MV-4-11 (cell line): ENCODE measurements at places on chromosomes 5 and 9.
A peak's percentile ranks its signal among the peaks of the same experiment; 100 is the strongest.

GRCh38 chr5:65141493-65141892, 340.2 kb downstream of the ADAMTS6 start:
- no peak for DNase-seq

- no peak for DNase-seq
These were observed 14.9 kb downstream of the ATOX1 start for GRCh38 chr5:151743530-151743929.

GRCh38 chr9:20240498-20240897, 381.8 kb downstream of the MLLT3 start:
- no peak for DNase-seq

GRCh38 chr9:18707061-18707461, 233.1 kb downstream of the ADAMTSL1 start:
- no peak for DNase-seq

DNA sequence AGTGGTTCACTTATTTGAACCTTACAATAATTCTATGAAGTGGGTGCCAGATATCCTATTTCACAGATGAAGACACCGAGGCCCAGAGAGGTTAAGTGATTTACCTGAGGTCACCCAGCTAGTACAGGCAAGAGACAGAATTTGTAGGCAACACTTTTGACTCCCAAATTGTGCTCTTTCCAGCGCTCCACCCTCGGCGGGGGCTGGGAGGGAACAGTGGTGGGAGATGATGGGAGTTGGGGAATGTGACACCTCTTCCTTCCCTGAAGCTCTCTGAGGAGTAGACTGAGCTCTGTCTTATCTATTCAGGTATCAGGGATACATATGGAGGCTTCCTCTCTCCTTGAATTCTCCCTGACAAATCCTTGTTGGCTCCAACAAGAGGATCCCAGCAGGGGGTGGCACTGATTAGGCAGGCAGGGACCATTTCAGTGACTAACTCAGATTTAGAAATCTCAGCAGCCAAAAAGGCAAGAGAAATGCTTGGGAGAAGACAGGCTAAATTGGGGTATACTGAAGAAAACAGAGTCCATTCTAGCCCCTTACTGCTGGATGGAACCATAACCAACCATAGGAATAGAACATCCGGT, 95.8 kb upstream of the PANK3 start:
- DNase-seq, result no peak

GRCh38 chr5:154110716-154111115, 71.9 kb downstream of the MFAP3 start:
- DNase-seq, result no peak

DNA sequence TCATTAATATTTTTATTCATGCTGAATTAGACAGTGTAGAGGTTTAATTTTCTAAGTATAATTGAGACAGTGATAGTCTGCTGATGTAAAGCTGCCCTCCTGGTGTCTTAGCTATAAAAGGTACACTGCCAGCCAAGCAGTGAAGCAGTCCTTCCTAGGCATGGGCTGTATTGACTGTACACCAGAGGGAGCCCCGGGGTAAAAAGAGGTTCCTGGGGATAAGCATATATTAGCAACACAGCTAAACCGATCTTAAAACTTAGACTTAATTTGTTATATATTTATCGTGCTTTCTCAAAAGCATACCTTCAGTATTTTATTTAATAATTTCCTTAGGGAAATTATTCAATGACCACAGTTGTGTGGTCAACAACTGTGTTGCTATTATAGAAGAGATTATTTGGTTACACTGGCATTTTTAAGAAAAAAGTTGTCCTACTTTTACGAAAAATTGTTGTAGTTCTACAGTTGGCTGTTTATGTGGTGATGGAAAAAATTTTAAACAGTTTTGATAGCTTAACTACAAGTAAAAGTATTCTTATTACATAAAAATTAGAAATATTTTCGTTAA, 68.8 kb downstream of the ELL2 start:
- DNase-seq, result peak; percentile 62

GRCh38 chr9:130446101-130446861, 1.5 kb downstream of the ASS1 start:
- peak; percentile 60 for DNase-seq

DNA sequence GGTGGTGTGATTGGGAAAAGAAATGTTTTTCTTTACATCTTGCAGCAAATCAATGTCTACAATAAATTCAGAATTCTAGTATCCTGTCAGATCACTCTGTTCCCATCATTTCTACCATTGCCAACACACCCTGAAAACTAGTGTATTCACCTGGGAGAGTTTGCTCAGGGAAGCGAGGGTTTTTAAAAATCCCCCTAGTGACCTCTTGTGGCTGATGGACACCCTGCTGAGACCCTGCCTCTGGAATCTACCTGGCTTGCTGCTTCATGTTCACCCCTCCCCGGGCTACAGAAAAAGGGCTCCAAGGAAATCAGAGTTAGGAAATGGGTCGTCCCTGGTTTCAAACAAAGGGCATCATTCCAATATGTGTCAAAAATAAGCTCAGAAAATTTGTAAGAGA, 21.4 kb upstream of the ALDOB start:
- no peak for DNase-seq

DNA sequence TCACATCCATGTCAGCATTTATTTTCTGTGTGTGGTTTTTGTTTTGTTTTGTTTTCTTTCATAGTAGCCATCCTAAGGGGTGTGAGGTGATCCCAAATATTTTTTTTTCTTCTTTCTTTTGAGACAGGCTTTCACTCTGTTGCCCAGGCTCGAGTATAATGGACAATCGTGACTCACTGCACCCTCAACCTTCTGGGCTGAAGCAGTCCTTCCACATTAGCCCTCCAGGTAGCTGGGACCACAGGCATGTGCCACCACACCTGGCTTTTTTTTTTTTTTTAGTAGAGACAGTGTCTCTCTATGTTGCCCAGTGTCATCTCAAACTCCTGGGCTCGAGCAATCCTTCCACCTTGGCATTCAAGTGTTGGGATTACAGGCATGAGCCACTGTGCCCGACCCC, 59.1 kb downstream of the CDC42SE2 start:
- DNase-seq, result no peak

DNA sequence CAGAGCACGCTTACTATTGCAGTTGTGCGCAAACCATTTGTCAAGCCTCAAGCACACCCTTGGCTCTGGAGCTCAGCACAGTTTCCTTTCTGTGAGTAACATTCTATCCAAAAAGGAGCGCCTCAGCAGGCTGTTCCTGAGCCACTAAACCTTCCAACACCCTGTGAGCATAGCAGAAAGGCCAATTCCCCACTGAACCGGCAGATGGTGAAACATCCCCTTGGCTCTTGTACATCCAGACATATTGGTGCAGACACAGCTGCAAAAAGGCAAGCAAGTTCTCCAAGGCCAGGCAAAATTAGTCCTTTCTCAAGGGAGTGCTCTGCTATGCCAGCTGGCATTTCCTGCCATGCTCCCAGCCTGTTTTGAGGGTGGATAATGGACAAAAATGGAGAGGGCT, 44.1 kb upstream of the CEMIP2 start:
- DNase-seq, result no peak

GRCh38 chr5:167642779-167643517, 648.5 kb upstream of the WWC1 start:
- no peak for DNase-seq

DNA sequence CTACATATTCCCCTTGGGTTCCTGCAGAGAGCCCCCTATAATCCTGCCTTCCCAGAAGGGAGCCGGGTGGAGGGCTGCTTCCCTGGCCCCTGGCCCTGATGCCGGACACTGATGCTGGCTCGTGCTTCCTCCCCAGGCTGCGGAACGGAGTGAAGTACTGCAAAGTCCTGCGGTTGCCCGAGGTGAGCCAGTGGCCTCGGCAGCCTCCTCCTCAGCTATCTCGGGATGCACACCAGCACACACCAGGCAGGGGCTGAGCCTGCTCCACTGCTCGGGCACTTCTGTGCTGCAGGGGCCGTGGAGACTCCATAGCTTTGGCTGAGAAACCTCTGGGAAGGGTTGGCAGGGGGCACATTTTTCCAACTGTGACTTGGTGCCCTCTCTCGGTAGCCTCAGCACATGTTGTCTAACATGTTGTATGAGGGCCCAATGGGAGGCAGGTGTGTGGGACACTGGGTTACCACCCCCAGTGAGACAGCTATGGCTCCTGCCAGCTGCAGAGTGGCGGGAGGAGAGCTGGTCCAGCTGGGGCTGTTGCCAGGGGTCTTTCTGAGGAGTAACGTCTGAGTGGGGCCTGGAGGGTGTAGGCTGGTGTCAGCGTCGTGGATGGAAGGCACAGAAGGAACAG, 38.4 kb downstream of the USP20 start:
- no peak for DNase-seq

GRCh38 chr5:15384176-15384575, 115.8 kb upstream of the FBXL7 start:
- no peak for DNase-seq

GRCh38 chr9:101455656-101456240, 20.2 kb upstream of the ALDOB start:
- DNase-seq, result peak; percentile 21

- DNase-seq, result no peak
These were observed 3.9 kb downstream of the C9orf72 start for GRCh38 chr9:27569406-27569805.

GRCh38 chr5:74848553-74849025, 17.6 kb downstream of the FAM169A start:
- DNase-seq, result no peak
